Stimulated activated CD4-positive, alpha-beta T cell treated with anti-CD3 and anti-CD28 coated beads, Interleukin-2, amount 100 ng/mL, for 48 hours (primary cell): ENCODE measurements at places on chromosomes 2 and 18.

GRCh38 chr2:6510532-6510931 lies 355.2 kb downstream of the CMPK2 start:
- no peak for DNase-seq

DNA sequence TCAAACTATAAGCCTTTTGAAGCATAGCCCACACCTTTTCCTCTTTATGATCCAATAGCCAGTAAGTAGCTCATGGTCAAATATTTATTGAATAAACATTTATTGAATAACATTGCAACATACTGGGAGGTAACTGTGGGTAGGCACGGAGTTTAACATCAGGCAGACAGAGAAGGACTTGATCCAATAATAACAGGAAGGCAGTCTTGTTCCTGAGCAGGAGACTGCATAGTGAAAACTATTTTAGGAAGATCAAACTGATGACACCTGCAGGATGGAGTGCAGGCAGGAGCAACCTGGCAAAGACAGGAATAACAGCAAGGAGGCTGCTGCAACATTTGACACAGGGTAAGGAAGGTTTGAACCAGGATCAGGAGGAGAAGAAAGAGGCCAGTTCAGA lies 3.1 kb upstream of the DCTN1 start:
- no peak for DNase-seq

- DNase-seq, result no peak
These were observed 103.6 kb downstream of the UNC80 start for GRCh38 chr2:209875270-209875669.

DNA sequence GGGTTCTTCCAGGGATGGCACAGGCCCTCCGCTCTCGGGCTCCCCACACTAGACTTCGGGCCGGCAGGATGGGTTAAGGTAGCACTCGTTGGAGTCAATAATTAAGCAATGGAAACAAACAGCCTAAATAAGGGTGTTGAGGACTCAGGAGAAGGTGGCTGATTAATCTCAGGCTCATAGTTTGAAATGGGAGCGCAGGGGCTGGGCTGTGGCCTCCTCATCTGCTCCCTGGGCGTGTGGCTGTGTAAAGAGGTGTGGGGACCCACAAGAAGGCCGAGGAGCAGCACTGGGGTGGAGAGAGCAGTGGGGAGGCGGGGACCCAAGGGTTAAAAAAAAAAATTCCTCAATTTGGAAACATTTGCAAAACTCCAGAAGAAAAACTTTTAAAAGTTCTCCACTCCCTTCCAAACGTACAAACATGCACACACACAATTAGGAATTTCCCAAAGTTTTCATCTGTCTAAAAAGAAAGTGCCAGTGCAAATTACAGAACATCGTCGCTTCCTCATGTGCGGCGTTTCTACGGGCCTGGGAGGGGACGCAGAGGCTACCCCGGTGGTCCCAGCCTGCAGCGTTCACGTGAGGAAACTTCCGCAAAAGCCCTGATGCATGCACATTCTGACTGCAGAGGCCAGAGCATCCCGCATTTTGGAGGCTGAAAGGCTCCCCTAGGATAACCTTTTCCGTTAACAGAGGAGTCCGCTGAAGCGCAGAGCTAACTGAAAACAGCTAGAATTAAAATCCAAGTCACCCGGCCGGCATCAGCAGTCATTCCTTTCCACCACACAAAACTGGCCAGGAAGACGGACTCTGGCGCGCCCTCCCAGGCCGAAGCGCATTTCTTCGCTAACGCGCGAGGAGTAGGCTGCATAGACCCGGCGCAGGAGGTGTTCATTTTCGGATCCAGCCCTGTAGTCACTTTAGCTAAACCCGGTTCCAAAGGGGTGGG lies 1.0 kb upstream of the TUBB6 start:
- DNase-seq, result no peak

DNA sequence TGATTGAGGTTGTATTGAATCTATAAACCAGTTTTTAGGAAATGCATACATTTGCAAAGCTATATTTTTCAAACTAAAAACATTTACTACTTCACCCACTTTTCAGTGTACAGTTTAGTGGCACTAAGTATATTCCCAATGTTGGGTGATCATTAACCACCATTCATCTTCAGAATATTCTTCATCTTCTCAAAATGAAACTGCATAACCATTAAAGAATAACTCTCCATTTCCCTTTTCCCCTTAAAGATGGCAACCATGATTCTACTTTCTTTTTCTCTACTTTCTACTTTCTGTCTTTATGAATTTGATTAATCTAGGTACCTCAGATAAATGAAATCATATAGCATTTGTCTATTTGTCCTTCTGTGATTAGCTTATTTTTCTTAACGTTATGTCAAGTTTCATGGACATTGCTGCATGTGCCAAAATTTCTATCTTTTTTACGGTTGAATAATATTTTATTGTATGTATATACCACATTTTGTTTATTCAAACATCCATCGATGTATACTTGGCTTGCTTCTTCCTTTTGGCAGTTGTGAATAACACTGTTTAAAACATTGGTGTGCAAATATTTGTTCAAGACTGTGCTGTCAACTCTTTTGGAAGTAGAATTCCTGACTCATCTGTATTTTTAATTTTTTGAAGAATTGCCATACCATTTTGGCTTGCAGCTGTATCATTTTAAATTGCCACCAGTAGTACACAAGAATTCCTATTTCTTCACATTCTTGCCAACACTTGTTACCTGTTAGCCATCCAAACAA lies 104.9 kb downstream of the RPRM start:
- no peak for DNase-seq

DNA sequence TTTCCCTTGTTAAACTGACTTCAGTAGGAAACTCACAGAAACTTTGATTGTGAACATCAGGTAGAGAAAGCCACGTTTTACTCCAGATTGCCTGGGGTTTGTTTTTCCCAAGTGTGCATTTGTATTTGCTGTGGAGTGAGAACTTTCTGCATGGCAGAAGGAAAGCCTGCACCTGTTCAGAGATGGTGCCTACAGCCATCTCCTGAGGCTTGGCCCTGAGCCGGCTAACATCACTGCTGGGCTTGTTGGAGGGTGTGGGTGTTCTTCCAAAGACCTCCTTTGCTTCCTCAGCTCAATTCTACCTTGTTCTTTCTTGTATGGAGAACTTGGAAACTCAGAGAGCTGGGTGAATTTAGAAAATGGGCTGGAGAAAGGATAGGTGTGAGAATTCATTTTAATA lies 16.1 kb downstream of the KCNS3 start:
- DNase-seq, result no peak

DNA sequence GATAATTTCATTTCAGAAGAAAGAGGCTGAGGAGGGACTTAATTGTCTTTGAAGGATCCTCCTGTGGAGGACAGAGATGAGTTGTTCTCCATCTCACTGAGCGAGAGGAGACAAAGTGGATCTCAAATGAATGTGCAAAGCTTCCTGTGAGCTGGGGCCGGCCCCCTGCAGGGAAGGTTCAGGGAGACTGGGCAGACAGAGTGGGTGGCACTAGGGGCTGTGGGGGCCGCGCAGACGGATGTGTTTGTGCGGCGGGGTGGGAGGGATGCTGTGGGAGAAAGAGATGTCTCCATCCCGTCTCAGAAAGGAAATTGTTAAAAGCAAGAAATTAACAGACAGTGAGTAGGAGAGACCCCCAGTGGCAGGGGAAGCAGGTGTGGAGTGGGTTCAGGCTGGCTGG lies 29.1 kb downstream of the KLHL29 start:
- no peak for DNase-seq

GRCh38 chr2:121521359-121521758 lies 9.3 kb upstream of the RNU4ATAC start:
- DNase-seq, result no peak

DNA sequence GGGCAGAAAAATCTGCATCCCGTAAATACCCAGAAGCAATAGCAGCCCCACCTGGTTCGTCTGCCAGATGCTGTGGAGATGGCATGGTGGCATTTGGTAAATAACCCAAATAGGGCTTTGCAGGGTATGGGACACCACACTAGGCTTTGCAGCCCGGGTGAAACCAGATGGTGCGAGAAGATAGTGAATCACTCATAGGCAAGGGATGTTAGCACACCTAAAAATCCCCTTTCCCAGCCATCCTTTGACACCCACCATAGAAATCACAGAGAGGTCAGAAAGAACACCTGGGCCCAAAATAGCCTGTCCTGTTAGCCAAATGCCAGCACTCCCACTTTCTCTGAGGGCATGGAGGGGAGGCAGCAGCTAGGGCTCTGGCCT lies 47.6 kb downstream of the BCL11A start:
- DNase-seq, result no peak

DNA sequence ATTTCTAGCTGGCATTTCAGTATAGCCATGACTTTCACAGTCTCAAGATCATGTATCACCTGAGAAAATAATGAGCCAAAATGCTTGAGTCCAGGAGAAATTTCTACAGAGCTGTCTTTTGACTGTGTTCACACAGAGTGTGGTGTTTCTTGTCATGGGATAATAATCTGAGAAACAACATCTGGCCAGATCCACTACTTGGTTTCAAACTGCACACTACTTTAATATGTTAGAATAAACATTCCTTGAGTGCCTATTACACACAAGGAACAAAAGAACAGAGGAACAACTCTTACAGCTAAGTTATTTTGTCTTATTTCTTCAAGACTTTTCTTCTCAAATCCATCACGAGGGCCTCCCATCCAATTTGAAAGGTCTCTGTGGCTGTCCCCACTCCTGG lies 108.3 kb downstream of the SS18 start:
- no peak for DNase-seq

- no peak for DNase-seq
These were observed 500.9 kb downstream of the RNF144A start for GRCh38 chr2:7417845-7418742.
